ENCODE measurements at places on chromosomes 12 and 14. TPM values are rescaled to one million over a fixed set of nuclear protein-coding genes. Genes with fewer than 3 reads are reported as not detected.

FLRT2 gene
- 2.5 TPM for total RNA-seq

- no peak for DNase-seq
Observed at GRCh38 chr14:94690896-94691659, 78.8 kb downstream of the GSC start.

DNA sequence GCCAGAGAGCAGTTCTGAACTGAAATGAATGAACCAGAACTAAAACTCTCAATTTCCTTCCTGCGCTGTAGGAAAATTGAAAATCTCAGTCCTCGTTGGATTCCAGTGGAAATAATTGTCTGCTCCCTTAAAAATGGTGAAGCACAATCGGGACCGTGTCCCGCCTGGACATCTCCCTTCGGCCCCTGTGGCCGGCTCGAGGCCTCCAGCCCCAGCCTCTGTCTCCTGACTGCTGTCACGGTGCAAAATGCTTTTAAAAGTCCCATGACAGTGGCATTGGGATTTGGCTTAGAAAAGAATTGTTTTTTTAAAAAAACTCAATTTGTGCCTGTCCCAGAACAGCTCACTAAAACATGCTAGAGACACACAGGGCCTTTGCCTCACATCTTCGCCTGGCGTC is 142.5 kb downstream of the ZNF664 start:
- DNase-seq = no peak

DNA sequence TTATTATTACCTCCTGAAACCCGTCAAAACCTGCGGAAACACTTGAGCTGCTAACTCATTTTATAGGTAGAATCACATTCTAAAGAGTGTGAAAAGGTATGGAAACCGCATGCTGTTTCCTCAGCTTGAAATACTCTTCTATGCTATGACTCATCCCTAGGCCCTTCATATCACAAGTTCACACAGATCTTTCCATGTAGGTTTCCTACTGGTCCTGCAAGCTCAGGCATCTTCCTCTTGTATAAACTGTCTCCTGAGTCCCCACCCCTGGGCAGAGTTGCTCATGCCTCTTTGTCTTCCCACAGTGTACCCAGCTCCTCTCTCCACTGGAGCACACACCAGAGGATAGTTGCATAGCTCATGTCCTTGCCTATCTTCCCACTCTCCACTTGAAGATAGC is 84.7 kb downstream of the CMAS start:
- DNase-seq = no peak

RASSF8 gene
- total RNA-seq = 81.0 TPM

C12orf42 gene
- not detected for total RNA-seq

- DNase-seq = no peak
Observed at GRCh38 chr14:29858299-29858698, 69.3 kb downstream of the PRKD1 start.

FOXM1 gene
- 1.4 TPM for total RNA-seq

Data from esophagus muscularis mucosa (tissue), 4 donors.